ENCODE measurements at places on chromosomes 12 and 14. TPM values are rescaled to one million over a fixed set of nuclear protein-coding genes. Genes with fewer than 3 reads are reported as not detected.

TTC6 gene
- under 0.01 TPM for total RNA-seq

TMPRSS12 gene
- not detected for total RNA-seq

ANO4 gene
- total RNA-seq: 0.32 TPM

ZDHHC22 gene
- total RNA-seq: not detected

RNASE11 gene
- total RNA-seq: not detected

NKX2-8 gene
- not detected for total RNA-seq

MAPKAPK5 gene
- 30.3 TPM for total RNA-seq

NPAS3 gene
- 0.78 TPM for total RNA-seq

NEMP1 gene
- 8.5 TPM for total RNA-seq

FGF23 gene
- total RNA-seq: not detected

PDZRN4 gene
- total RNA-seq: 0.13 TPM

SPTLC2 gene
- 71.3 TPM for total RNA-seq

Measured in articular chondrocyte of knee joint (primary cell).